Glutamatergic neuron (in vitro differentiated cells): ENCODE measurements at places on chromosomes 4 and X.

DNA sequence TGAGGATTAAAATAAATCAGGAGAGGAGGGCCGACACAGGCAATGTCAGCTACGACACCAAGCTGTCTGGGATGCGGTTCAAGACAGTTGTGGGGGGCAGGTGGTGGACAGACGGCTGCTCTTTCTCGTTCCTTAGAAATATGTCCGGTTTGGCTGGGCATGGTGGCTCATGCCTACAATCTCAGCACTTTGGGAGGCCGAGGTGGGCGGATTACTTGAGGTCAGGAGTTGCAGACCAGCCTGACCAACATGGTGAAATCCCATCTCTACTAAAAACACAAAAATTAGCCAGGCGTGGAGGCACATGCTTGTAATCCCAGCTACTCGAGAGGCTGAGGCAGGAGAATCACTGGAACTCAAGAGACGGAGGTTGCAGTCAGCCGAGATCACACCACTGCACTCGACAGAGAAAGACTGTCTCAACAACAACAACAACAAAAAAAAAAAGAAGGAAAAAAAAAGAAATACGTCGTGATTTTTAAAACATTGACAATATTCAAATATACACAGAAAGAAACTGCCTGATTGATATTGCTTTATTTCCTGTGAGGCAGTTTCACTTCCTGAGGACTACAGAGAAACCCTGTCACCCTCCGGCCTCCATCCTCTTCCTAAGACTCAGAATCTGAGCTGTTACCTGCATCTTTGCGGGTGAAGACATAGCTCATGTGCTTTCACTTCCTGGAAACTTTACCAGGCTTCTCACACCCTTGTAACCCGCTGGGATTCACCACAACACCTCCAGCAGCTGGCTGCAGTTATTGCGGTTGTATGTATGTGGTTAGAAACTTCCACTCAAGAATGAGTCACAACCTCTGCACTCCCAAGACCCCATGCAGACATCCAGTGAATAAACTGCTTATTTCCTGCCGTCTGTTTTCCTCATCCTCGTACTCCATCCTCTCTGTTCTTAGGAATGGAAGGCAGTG lies 63.8 kb upstream of the STS start:
- no peaks in the 10 kb centered on the region for H3K27me3 ChIP-seq
- H3K4me3 ChIP-seq, result no peak overlapping the region
- peaks cover 10% of the 10 kb centered on the region for H3K4me1 ChIP-seq
- H3K36me3 ChIP-seq, result no peaks in the 10 kb centered on the region

DNA sequence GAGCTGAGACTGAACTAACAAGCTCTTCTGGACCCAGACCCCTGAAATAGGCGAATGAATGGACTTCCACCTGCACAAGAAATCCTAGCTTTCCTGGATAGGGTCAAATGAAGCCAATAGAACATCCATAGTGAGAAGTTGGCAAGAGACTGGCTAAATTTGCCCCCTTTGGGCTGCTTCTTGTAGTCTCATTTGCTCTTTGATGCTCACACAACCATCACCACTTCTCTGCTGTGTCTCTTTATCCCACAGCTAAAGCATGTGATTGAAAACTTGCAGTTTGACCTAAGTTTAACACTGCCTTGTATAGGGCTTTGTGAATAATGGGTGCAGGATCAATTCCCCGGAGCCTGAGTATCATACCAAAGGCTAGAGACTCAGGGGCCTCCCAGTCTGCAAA lies 38.2 kb downstream of the NLGN3 start:
- H3K36me3 ChIP-seq, result no peaks in the 10 kb centered on the region
- H3K27me3 ChIP-seq, result no peaks in the 10 kb centered on the region
- peaks cover 2% of the 10 kb centered on the region for H3K4me1 ChIP-seq
- peak overlapping the region; percentile 88 for H3K4me3 ChIP-seq

GRCh38 chr4:12399781-12400180 lies 971.1 kb upstream of the HS3ST1 start:
- H3K36me3 ChIP-seq, result no peaks in the 10 kb centered on the region
- H3K27me3 ChIP-seq, result no peaks in the 10 kb centered on the region
- no peak overlapping the region for H3K4me3 ChIP-seq
- H3K4me1 ChIP-seq, result no peaks in the 10 kb centered on the region
- no peak for DNase-seq

- no peak for DNase-seq
- H3K27me3 ChIP-seq, result peaks cover 3% of the 10 kb centered on the region
Observed at GRCh38 chr4:151604238-151604637, 156.6 kb downstream of the GATB start.

DNA sequence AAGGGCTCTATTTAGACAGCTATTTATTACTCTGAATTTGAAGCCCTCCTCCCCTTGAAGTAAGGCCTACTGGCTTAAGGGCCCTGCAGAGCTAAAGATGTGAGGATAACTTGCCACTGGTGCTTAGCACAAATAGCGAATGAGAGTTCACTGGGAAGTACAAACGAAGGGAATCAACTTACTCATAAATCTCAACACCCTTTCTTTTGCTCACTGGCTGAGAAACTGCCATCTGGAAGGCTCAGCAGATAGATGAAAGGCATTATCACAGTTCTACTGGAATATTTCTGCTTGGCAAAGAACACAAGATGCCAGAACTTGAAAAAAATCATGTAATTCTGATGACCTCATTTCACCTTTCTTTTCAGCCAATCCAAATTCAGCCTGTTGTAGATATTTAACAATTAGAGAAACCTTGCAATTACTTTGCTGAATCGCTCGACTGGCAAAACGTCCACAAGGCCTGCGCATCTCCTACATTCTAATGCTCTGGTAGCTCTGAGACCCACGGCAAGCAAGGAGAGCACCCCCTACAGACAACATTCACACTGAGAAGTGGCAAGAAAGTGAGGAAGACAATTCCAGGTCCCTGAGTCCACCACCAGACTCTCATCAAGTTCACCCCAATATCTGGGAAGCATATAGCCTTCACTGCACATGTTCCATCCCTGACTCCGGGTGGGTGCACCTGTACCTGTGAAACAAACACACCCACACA lies 27.5 kb downstream of the TSPAN5 start:
- peaks cover 29% of the 10 kb centered on the region for H3K4me1 ChIP-seq
- no peak overlapping the region for H3K27ac ChIP-seq
- peaks cover 2% of the 10 kb centered on the region for H3K27me3 ChIP-seq
- peak overlapping the region; percentile 36 for H3K4me3 ChIP-seq
- H3K36me3 ChIP-seq, result peaks cover 25% of the 10 kb centered on the region

DNA sequence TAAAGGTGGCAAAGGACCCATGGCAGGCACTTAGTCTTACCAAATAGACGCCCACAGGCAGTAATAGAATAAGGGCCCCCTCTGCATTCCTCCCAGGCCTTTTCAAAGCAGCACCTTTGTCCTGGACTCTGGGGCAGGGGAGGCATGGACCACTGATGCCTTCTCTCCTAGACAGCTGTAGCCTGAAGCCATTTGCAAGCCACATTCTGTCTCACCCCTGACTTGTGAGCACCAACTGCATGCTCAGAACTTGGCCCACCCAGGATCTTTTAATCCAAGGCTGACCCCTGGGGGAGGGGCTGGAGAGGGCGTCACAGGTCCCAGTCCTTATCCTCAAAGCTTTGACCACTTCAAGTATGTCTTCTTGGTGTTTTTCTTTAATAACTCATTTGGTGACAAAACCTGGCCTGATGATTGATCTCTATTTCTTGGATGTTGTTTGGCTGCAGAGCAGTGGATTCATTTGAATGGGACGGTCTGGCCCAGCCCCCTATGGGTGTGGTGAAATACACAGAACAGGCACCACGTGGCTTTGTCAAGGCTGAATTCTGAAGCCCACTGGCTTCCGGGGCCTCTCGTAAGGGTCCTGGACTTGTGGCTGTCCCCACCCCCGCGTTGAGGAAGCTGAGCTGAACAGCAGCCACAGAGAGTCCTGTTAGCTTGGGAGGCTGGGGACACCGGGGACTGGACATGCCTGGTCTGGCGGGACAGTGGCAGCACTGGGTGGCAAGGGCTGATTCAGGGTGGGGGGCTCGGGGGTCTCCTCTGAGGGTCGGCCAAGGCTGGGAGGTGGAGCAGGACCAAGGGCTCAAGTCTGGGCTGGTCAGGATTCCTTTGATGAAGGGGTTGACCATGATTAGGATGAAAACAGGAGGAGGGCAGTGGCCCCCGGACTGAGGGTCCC lies 36.6 kb downstream of the ADRA2C start:
- no peak overlapping the region for H3K4me3 ChIP-seq
- peaks cover 13% of the 10 kb centered on the region for H3K4me1 ChIP-seq
- peaks cover 4% of the 10 kb centered on the region for H3K27me3 ChIP-seq
- peak; percentile 20 for DNase-seq
- no peak overlapping the region for H3K27ac ChIP-seq

- DNase-seq, result no peak
- peaks cover 20% of the 10 kb centered on the region for H3K36me3 ChIP-seq
- peaks cover 26% of the 10 kb centered on the region for H3K4me1 ChIP-seq
- no peak overlapping the region for H3K4me3 ChIP-seq
- peak overlapping the region; percentile 28 for H3K27ac ChIP-seq
- peaks cover 7% of the 10 kb centered on the region for H3K27me3 ChIP-seq
Observed at GRCh38 chr4:8409264-8410065, 31.1 kb downstream of the ACOX3 start.

DNA sequence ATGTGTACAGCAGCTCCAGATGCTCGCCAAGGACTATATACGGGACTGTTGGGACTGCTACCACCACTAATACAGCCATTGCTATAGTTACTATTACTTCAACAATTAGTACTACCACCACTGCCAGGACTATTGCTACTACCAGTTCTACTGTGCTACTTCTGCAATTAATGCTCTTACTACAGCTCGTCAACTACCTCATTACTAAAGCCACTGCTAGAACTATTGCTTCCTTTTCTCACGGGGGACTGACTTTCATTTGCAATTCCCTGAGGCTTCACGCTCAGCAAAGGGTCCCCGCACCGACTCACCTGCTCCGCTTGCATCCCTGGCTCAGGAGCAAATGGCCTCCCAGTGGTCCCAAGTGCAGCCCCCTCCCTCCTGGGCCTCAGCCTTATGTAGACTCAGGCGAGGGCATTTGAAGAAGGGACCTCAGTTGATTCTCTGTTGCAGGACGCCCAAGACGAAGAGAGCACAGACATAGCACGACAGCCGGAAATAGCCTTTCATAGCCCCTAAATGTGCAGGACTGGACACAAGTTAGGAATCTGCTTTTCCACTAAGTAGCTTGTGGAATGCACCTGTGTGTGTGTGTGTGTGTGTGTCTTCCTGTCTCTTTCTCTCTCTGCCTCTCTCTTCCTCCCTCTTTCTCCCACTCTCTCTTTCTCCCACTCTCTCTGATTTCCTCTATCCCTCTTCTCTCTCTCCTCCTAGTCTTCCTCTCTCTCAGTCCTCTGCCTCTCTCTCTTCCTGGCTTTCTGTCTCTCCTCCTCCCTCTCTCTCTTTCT lies 294.8 kb downstream of the ASMT start:
- no peak for DNase-seq
- H3K27me3 ChIP-seq, result peaks cover 10% of the 10 kb centered on the region
- H3K4me1 ChIP-seq, result no peaks in the 10 kb centered on the region
- H3K4me3 ChIP-seq, result no peak overlapping the region
- H3K36me3 ChIP-seq, result peaks cover 4% of the 10 kb centered on the region

DNA sequence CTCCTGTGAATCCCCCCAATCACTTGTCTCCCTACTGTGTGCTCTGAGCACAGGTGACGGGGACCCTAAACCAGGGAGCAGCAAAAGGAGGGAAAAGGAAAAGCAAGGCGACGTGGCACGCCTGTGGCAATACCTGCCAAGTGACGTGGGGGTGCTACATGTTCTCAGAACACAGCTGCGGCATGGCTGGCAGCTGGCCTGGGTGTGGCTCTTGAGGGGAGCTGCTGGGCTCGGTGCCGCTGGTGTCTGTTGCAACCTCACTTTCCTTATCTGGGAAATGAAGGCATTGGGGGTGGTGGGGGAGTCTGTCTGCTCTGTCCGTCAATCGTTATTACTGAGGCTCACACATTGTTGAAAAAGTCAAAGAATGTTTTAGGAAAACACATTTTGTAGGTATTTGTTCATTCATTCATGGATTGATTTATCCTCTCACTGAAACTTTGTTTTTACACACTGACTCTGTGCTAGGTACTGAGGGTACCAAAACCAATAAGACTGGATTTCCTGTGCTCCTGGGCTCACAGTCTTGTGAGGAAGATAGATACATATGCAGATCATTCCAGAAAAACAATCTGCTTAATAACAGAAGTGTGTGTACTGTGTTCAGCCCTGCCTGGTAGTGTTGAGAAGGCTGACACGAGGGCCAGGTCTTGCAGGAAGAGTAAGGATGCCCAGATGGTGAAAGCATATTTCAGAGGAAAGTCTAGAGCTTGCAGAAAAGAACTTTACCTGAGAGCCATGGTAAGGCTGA lies 217.6 kb downstream of the PTTG2 start:
- H3K27ac ChIP-seq, result peak overlapping the region; percentile 9
- H3K4me3 ChIP-seq, result no peak overlapping the region
- no peak for DNase-seq
- H3K36me3 ChIP-seq, result peaks cover 2% of the 10 kb centered on the region

DNA sequence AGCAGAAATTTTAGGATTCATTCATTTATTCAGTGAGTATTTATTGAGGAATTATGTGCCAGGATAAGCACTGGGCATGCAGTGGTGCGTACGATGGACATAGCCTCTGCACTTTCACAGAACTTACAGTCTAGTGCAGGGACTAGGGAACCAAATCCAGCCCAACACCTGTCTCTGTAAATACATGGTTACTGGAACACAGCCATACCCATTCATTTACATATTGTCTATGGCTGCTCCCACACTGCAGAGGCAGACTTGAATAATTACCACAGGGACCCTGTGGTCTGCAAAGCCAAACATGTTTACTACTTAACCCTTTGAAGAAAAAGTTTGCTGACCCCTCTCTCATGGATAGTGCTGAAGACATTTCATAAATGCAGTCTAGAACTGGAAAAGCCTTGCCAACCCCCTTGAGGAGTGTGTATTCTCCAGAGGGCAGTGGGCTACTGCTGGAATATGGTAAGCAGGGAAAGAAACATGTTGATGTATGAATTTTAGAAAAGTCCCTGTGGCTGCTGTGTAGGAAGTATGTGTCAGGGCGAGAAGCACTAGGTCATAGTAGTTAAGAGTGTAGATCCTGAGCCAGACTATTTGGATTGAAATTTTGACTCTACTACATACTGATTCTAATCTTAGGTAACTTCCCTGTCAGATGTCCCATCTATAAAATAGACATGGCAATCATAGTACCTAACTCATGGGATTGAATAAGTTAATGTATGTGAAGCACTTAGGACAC lies 75.5 kb downstream of the GALNT7 start:
- no peaks in the 10 kb centered on the region for H3K36me3 ChIP-seq
- H3K27me3 ChIP-seq, result no peaks in the 10 kb centered on the region
- H3K4me3 ChIP-seq, result no peak overlapping the region
- H3K27ac ChIP-seq, result no peak overlapping the region
- no peak for DNase-seq

GRCh38 chrX:97267396-97268181 lies 383.9 kb downstream of the RPA4 start:
- no peak overlapping the region for H3K27ac ChIP-seq
- H3K4me3 ChIP-seq, result no peak overlapping the region
- DNase-seq, result no peak
- peaks cover 4% of the 10 kb centered on the region for H3K27me3 ChIP-seq
- peaks cover 10% of the 10 kb centered on the region for H3K4me1 ChIP-seq
- no peaks in the 10 kb centered on the region for H3K36me3 ChIP-seq

DNA sequence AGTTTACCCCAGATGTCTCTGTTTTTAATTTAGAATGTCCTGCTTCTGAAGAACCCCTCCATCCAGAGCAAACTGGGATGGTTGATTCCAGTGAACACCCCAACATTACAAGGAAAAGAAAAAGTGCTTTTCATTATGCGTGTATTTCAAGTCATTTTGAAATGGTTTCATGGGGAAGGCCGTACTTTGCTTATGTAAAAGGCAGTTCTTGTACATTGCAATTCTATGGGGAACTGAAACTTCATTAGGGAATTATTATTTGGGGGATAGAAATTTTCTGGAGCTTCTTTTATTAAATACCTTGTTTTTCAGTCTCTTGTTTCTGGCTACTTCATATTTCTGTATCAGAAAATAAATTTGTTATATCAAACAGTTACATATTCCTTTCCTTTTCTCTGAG lies 96.9 kb upstream of the ZNF518B start:
- no peak for DNase-seq
- no peaks in the 10 kb centered on the region for H3K36me3 ChIP-seq
- no peaks in the 10 kb centered on the region for H3K4me1 ChIP-seq
- no peaks in the 10 kb centered on the region for H3K27me3 ChIP-seq
- H3K27ac ChIP-seq, result no peak overlapping the region
